ENCODE measurements at places on chromosomes 11 and 22.

GRCh38 chr11:12723421-12724300, 49.4 kb downstream of the TEAD1 start:
- DNase-seq, result no peak

GRCh38 chr11:29364006-29364405, 652.8 kb downstream of the KCNA4 start:
- no peak for DNase-seq

DNA sequence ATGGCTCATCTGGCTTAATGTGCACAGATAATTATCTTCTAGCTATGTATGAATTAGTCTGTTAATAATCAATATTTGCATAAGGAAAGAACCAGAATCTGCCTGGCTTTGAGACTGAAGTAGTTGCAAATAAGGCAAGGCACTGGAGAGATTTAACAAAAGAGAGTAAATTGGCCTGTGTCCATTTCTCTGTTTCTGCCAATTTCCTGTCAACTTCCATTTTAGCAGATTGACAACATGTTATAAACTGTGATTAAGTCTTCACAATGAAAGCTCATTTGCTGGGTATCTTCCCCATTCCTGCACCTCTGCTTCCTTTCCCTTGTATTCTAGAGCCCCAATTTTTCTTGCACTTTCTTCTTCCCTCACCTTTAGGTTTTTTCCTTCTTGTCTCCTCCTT, 5.3 kb upstream of the TMEM123 start:
- no peak for DNase-seq

- peak; percentile 39 for DNase-seq
Measured at GRCh38 chr22:50306753-50307749, at the start of gene PLXNB2. Gene PLXNB2 (minus strand): TSS chr22:50307646. CDS start chr22:50290584, 17,062 bp downstream.

- DNase-seq, result no peak
Measured at GRCh38 chr11:111413849-111414248, 34.8 kb upstream of the POU2AF1 start.

DNA sequence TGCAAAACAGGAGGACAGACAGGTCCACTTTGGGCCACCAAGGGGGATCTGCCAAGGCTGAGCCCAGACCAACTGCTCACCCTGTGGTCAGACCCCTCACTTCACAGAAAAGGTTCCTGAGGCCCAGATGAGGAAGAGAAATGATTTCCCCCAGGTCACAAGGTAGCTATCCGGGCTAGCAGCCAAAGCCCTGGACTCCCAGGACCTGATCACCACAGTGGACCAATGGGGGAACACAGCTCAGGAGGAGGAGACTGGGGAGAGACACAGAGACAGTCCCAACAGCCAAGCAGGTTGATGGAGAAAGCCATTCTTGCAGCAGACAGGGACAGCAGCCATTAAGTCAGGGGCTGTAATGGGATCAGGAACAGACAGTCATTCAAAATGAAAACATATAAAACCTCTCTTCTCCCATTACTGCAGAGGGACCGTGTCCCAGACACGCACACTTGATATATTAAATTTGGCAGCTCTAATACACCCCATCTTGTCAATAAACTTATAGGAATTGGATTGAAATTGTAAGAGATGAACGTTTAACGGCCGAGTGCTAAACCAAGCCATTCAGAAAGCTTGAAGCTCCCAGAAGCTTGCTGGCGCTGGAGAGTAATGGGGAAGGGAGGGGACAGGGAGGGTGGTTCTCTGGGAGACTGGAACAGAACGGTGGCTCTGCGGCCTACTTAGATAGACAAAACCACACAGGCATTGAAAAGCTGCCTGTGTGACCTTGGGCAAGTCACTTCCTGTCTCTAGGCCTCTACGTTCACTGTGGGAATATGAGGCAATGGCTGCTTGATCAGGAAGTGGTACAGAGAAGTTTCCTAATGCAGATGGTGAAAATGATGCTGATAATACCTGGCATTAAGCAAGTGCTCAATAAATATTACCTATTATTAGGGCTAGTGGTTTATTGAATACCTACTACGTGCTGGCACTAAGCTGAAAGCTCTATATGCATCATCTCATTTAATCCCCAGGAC, 16.0 kb downstream of the ZMAT5 start:
- no peak for DNase-seq

- peak; percentile 45 for DNase-seq
Measured at GRCh38 chr11:64489831-64490441, 101.1 kb upstream of the SLC22A12 start.

- no peak for DNase-seq
Measured at GRCh38 chr22:39839917-39840510, 53.5 kb downstream of the ENTHD1 start.

GRCh38 chr22:49297286-49297870, 530.3 kb downstream of the BRD1 start:
- DNase-seq, result no peak

- peak; percentile 63 for DNase-seq
Measured at GRCh38 chr11:83836883-83837654, 550.9 kb upstream of the CCDC90B start.

- no peak for DNase-seq
Measured at GRCh38 chr11:115396533-115396932, 107.7 kb downstream of the CADM1 start.

DNA sequence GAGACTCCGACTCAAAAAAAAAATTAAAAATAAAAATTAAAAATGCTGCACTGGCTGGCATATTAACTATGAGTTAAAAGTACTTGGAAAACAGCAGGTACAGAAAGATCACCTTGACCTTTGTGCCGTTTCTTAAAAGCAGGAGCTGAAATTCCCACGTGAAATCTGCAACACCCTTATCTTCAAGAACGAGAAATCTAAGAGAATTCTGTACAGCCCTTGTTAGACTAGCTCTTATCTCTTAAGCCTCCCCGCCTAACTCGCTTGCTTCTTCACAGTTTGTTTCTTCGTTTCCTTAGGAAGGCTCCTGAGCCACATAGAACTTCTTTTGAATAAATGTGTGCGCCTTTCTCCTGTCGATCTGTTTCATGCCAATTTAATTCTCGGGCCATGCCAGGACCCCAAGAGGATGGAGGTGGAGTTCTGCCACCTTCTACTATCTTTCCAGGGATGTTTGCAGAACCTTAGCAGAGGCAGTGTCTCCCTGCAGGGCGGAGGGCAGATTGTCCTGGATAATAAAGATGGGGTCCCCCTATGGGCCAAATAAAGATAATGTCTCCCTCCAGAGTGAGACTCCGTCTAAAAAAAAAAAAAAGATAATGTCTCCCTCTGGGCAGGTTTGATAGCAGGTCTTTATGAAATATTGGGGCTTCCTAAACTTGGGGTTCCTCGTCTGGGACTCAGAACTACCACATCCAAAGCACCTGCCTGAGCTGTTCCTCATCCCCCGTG, 27.4 kb upstream of the SYT8 start:
- no peak for DNase-seq

DNA sequence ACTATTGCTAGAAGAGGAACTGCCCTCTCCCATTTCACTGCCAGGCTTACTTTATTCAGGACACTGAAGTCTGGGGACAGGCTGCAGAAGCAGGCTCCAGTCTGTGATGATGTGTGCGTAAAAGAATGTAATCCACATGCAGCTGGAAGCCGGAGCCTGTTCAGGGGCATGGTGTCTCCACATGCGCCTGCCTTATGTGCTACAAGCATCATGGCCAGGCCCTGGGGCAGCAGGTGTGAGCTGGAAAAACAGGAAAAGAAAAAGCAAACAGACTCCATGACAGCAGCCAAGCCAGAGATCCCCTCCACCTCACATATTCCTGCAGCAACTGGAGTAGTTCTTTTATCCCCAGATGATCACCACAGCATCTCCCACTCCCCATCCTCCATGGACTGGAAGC, 33.4 kb downstream of the ARFGAP2 start:
- no peak for DNase-seq

GRCh38 chr11:43381802-43382201, 23.1 kb downstream of the TTC17 start:
- no peak for DNase-seq

DNA sequence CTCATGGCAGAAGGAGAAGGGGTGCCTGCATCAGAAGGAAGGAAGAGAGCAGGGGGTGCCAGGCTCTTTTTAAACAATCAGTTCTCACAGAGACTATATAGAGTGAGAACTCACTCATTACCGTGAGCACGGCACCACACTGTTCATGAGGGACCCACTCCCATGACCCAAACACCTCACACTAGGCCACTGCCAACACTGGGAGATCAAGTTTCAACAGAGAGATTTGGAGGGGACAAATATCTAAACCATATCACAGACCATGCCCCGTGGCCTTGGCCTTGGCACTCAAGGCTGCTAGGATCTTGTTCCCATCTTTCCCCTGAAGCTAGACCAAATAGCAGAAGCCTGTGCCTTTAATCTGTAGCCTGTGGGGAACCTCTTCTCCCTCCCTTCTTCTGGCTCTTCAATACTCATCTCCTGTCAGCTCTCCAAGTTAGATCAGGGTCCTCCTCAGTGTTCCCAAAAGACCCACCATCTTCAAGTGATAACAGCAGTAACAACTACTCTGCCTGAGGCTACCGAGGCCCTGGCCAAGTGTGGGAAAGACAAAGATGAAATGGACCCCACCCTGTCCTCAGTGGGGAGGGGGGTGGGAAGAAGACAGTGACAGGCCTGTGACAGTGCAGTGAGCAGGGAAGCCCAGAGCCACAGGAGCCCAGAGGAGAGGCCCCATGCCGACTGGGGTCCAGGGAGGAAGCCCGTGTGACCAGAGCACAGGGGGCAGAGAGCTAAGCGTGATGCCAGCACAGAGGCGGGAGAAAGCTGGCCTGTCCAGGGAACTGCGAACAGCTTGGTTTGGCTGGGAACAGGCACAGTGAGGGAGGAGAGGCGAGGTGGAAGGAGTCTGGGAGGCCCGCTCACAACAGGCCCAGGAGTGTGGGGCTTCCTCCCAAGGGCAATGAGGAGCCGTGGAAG, 72.6 kb downstream of the MYO7A start:
- DNase-seq, result no peak

GRCh38 chr22:41469218-41469851, 418 bp downstream of the ACO2 start:
- no peak for DNase-seq

GRCh38 chr11:13126430-13126829, 117.3 kb downstream of the RASSF10 start:
- DNase-seq, result peak; percentile 59

DNA sequence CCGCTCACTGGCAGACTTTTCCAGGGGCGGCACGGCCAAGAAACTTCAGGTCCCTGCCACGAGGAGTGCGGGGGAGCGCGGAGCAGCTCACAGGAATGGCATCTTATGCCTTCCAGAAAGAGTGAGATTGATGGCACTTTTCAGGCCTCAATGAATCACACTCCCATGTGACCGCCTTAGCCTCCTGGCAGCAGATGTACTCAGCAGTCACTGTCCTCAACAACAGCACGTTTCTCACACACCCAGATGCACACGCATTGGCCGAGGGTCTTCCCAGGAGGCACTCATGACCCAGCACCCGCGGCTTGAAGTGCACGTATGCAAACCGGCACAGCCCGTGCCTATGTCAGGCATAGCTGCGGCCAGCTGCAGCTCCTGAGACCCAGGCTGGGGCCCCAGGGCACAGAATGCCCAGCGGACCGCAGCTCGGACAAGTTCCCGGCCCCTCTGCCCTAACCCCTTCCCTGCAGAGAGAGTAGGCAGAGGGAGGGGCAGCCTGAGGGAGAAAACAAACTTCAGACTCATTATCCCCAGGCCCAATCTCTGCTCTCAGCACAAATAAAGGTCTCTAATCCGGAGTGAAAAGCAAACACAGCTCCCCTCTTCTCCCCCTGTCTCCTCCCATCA, 48.3 kb downstream of the RPUSD4 start:
- peak; percentile 34 for DNase-seq

- peak; percentile 18 for DNase-seq
Measured at GRCh38 chr11:64652586-64653387, 61.8 kb downstream of the SLC22A12 start.

DNA sequence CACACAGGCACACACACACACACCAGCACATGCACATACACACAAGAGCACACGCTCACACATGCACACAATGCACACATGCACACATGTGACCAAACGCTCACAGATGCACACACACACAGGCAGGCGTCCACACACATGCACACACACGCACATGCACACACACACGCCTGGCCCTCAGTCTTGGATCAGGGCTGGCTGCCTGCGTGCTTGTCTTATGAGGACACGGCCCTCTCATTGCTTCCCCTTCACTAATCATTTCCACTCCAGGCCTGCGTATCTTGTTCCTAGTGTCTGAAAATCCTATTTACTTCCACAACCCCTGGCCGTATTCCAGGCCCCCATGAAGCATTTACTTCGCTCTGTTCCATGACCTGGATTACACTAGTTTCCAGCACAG, 740.5 kb downstream of the BRD1 start:
- DNase-seq, result no peak

DNA sequence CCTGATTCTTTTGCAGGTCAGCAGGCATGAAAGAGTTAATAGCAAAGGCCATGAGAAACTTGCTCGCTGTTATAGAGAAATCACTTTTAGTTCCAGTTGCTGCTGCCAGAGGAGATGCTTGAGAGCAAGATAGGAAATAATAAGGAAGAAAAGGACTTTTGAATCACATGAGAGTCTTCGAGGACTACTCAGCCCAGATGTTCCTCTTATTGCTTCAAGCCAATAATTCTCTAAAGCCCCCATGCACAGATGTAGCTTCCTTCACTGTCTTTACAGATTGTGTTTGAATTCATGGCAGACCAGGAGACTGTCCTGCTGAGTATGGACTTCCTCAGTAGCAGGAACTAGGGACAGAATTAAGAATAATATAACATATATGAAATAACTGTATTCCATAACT, 50.1 kb upstream of the OLFML1 start:
- DNase-seq, result no peak

DNA sequence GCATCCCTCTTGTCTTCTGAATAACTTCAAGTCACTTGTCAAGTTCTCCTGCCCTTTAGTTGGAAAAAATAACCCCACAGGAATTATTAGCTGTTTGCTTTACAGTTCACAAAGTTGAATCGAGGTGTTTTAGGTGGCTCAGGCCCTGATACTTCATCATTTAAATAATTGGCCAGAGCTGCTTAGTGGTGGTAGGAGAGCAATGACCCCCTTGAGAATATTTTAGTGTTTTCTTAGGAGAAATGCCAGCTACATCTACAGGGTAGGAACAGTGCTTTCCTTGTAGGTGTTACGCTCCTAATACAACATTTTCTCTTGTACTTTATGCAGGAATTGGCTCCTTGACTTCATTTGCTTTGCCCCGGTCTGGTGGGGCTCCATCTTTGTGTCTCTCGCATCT, 73.2 kb downstream of the C22orf31 start:
- DNase-seq, result no peak

DNA sequence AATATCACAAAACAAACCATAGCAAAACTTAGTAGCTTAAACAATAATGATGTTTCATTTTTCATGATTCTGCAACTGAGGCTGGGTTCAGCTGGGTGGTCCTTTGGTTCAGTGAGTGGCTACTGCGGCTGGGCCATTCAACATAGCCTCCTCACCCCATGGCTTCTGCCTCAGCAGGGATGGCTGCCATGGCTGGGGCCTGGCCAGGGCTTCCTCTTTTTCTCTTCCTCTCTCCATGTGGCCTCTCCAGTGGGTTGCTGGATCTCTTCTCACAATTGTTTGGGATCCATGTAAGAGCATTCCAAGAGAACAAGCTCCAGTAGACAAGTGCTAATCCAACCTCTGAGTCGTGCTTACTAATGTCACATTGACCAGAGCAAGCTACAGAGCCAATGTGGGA, 248.6 kb upstream of the PLET1 start:
- no peak for DNase-seq

- no peak for DNase-seq
Measured at GRCh38 chr11:112637076-112637475, 324.1 kb upstream of the NCAM1 start.

Measured in NCI-H526 treated with DMSO at 0.1 percent for 48 hours (cell line).